ENCODE measurements at places on chromosomes 1 and 21. TPM values are rescaled to one million over a fixed set of nuclear protein-coding genes. Genes with fewer than 3 reads are reported as not detected.

GRCh38 chr21:46124083-46124925 lies 26.4 kb downstream of the COL6A2 start:
- no peak overlapping the region for H3K4me3 ChIP-seq
- no peak for DNase-seq
- H3K27me3 ChIP-seq, result no peaks in the 10 kb centered on the region
- no peaks in the 10 kb centered on the region for H3K4me1 ChIP-seq

GRCh38 chr1:156571261-156571852 lies 1.0 kb downstream of the IQGAP3 start:
- peak; percentile 84 for DNase-seq
- 0 out of 2 replicates have a peak, but pooled peaks cover 11% of the 10 kb centered on the region for H3K36me3 ChIP-seq

DNA sequence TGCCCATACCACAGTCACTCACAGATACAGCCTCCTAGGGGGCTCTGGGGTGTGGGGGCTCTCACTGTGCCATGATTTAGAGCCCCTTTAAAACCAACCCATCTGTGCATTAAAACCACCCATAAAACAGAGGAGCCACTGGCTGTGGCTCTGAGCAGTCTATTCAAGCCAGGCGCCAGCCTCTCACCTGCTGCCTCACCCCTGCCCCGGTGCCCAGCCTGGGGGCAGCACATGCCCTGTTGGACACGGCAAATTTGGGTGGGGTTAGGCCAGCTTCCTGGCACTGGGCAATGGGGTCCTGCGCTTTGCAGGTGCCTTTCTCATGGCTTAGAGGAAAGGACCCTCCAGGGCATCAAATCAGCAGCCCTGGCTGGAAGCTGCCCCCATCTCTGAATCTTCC lies 73.1 kb downstream of the CASZ1 start:
- no peak overlapping the region for H3K27ac ChIP-seq
- no peaks in the 10 kb centered on the region for H3K36me3 ChIP-seq
- H3K27me3 ChIP-seq, result no peaks in the 10 kb centered on the region

GRCh38 chr1:93002781-93003180 lies 41.5 kb upstream of the DIPK1A start:
- H3K36me3 ChIP-seq, result no peaks in the 10 kb centered on the region
- no peak for DNase-seq
- no peak overlapping the region for H3K4me3 ChIP-seq

DNA sequence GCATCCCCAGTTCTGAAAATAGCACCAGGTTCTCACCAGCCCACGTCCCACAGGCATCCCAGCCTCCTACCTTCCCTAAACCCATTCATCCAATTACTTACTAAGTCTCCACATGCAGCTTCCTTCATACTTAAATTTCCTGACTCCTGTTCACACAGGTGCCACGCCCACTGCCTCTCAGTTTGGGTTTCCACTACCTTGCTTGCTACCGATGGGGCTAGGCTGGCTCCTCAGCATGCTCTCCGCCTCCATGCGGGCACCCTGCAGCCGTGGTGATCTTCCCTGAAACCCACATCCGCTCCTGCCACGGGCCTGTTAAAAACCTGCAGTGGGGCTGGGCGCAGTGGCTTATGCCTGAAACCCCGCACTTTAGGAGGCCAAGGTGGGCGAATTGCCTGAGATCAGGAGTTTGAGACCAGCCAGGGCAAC lies 70.4 kb upstream of the ANGPTL1 start:
- no peaks in the 10 kb centered on the region for H3K36me3 ChIP-seq
- H3K27me3 ChIP-seq, result no peaks in the 10 kb centered on the region
- H3K27ac ChIP-seq, result no peak overlapping the region
- no peak overlapping the region for H3K4me3 ChIP-seq
- no peak for DNase-seq

DNA sequence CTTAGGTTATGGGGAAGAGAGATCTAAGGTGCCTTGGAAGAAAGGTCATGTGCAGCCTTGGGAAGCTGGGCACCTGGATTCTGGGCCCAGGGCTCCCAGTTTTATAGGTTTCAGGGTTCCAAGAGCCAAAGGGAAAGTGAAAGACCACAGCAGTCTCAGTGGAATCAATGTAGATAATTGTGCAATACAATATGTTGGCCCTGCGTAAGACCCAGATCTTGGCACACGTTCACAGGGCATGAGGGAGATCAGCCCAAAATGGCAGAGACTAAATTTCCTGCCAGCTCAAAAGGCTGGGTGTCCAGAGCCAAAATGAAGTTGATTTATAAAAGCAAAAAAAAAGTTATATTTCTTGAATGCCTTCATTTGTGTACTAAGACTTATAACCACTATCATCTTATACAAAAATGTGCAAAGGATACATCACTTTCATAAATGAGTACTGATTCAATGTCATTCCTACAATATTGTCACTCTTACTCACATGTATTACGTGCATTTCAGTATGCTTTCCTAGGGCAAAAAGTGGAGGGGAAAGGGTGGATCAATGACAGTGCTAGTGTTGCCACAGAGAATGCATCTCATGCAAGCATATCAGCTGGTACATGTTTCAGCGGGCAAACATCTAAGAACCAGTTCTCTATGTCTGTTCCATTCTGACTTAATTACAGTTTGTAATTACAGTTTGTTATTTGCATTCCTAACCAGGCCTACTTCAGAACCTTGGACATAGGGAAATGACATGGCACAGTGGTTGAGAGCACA lies 22.5 kb upstream of the NPL start:
- no peak for DNase-seq
- no peak overlapping the region for H3K27ac ChIP-seq
- H3K4me1 ChIP-seq, result no peaks in the 10 kb centered on the region

- no peak for DNase-seq
- H3K4me1 ChIP-seq, result no peaks in the 10 kb centered on the region
- no peak overlapping the region for H3K27ac ChIP-seq
- no peaks in the 10 kb centered on the region for H3K27me3 ChIP-seq
- H3K4me3 ChIP-seq, result no peak overlapping the region
These were observed 76.6 kb downstream of the GPR88 start for GRCh38 chr1:100614570-100614969.

GRCh38 chr1:203204756-203205155 lies 18.3 kb upstream of the CHI3L1 start:
- H3K36me3 ChIP-seq, result no peaks in the 10 kb centered on the region
- no peak for DNase-seq
- H3K4me1 ChIP-seq, result 0 out of 2 replicates have a peak, but pooled peaks cover 3% of the 10 kb centered on the region
- H3K4me3 ChIP-seq, result no peak overlapping the region
- no peaks in the 10 kb centered on the region for H3K27me3 ChIP-seq
- no peak overlapping the region for H3K27ac ChIP-seq

- no peaks in the 10 kb centered on the region for H3K4me1 ChIP-seq
- H3K27ac ChIP-seq, result no peak overlapping the region
- no peak for DNase-seq
- H3K36me3 ChIP-seq, result no peaks in the 10 kb centered on the region
- no peaks in the 10 kb centered on the region for H3K27me3 ChIP-seq
These were observed 16.5 kb downstream of the TLCD4 start for GRCh38 chr1:95133687-95134086.

DNA sequence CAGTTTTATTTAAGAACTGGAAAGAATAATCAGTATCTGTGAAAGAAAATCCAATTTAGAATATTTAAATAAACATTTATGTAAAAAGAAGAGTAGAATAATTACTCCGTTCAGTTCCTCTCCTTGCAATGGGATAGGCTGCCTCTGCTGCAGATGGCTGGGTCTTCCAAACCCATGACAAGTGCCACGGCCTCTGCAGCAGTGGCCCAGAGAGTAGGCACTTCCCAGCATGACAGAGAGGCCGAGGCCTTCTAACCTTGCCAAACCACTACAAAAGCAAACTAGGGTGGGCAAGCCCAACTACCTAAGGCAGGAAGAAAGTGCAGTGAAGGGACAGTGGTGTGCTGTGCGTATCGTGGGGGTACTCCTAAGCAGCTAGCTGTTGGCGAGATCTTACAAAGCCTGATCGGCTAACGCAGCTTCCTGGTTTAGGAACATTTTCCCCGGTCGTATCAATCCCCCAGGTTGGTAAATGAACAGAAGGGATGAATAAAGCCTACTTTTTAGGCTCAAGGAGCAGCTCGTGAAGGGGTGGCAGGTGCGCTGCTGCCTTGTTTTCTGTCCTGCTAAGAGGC lies 14.5 kb downstream of the ICMT start:
- no peaks in the 10 kb centered on the region for H3K36me3 ChIP-seq
- no peak for DNase-seq
- H3K27ac ChIP-seq, result peak overlapping the region; percentile 98
- no peaks in the 10 kb centered on the region for H3K27me3 ChIP-seq
- peaks cover 58% of the 10 kb centered on the region for H3K4me1 ChIP-seq
- no peak overlapping the region for H3K4me3 ChIP-seq

- H3K4me1 ChIP-seq, result no peaks in the 10 kb centered on the region
- H3K27me3 ChIP-seq, result peaks cover 59% of the 10 kb centered on the region
- H3K36me3 ChIP-seq, result no peaks in the 10 kb centered on the region
- H3K27ac ChIP-seq, result no peak overlapping the region
- H3K4me3 ChIP-seq, result no peak overlapping the region
These were observed 15.2 kb downstream of the LRRC38 start for GRCh38 chr1:13498553-13498952.

DNA sequence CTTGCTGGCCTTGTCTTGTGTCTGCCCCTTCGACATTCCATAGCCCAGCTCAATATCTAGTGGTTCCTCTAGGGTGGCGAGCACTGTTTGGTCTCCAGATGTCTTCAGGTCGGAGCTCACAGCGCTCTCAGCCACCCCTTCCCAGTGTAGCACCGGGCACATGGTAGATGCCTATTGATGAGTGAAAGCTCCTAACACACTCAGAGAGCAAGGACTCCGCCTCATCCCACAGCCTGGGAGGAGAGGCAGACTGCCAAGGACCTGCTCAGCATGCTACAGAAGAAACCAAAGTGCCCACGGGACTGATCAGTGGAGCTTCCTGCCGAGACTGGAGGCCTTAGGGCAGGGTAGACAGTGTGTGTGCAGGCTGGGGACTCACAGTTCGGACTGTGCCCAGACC lies 10.9 kb downstream of the PCSK9 start:
- no peak overlapping the region for H3K4me3 ChIP-seq
- H3K4me1 ChIP-seq, result no peaks in the 10 kb centered on the region
- no peak overlapping the region for H3K27ac ChIP-seq
- H3K27me3 ChIP-seq, result no peaks in the 10 kb centered on the region

- no peak overlapping the region for H3K27ac ChIP-seq
- no peak overlapping the region for H3K4me3 ChIP-seq
- no peaks in the 10 kb centered on the region for H3K4me1 ChIP-seq
- peaks cover 89% of the 10 kb centered on the region for H3K27me3 ChIP-seq
- no peak for DNase-seq
These were observed 33.7 kb downstream of the NFASC start for GRCh38 chr1:204904228-204904810.

DNA sequence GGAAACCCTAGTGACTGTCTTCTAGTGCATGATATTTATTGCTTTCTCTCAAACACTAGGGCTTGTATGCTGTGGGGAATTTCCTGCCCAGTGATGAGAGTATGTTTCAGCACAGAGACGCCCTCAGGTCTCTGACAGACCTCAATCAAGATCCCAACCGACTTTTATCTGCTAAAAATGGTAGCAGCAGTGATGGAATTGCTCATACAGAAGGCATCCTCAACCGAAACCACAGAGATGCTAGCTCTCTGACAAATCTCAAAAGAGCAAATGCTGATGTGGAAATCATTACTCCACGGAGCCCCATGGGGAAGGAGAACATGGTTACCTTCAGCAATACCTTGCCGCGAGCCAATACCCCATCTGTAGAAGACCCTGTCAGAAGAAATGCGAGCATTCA lies 41.3 kb downstream of the PLPPR4 start:
- H3K36me3 ChIP-seq, result no peaks in the 10 kb centered on the region
- no peak overlapping the region for H3K27ac ChIP-seq
- no peak for DNase-seq
- H3K4me3 ChIP-seq, result no peak overlapping the region
- H3K27me3 ChIP-seq, result no peaks in the 10 kb centered on the region

- no peaks in the 10 kb centered on the region for H3K4me1 ChIP-seq
- 0 out of 2 replicates have a peak, but pooled peaks cover 5% of the 10 kb centered on the region for H3K36me3 ChIP-seq
- DNase-seq, result no peak
- H3K27me3 ChIP-seq, result no peaks in the 10 kb centered on the region
- no peak overlapping the region for H3K4me3 ChIP-seq
- no peak overlapping the region for H3K27ac ChIP-seq
These were observed 40.5 kb downstream of the URB2 start for GRCh38 chr1:229666585-229666984.

DNA sequence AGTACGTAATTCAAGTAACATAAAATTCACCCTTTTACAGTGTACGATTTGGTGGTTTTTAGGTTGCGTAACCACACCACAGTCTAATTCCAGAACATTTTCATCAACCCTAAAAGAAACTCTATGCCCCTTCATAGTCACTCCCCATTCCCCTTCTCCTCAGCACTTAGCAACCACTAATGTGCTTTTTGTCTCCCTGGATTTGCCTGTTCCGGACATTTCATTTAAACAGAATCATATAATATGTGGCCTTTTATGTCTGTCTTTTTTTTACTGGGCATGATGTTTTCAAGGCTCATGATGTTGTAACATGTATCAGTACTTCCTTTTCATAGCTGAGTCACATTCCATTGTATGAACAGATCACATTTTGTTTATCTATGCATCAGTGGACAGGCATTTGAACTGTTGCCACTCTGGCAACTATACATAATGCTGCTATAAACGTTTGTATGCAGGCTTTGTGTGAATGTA lies 20.8 kb downstream of the OBSCN start:
- peaks cover 20% of the 10 kb centered on the region for H3K4me1 ChIP-seq
- peaks cover 8% of the 10 kb centered on the region for H3K36me3 ChIP-seq
- no peaks in the 10 kb centered on the region for H3K27me3 ChIP-seq
- peak overlapping the region; percentile 39 for H3K27ac ChIP-seq
- DNase-seq, result no peak
- no peak overlapping the region for H3K4me3 ChIP-seq

DNA sequence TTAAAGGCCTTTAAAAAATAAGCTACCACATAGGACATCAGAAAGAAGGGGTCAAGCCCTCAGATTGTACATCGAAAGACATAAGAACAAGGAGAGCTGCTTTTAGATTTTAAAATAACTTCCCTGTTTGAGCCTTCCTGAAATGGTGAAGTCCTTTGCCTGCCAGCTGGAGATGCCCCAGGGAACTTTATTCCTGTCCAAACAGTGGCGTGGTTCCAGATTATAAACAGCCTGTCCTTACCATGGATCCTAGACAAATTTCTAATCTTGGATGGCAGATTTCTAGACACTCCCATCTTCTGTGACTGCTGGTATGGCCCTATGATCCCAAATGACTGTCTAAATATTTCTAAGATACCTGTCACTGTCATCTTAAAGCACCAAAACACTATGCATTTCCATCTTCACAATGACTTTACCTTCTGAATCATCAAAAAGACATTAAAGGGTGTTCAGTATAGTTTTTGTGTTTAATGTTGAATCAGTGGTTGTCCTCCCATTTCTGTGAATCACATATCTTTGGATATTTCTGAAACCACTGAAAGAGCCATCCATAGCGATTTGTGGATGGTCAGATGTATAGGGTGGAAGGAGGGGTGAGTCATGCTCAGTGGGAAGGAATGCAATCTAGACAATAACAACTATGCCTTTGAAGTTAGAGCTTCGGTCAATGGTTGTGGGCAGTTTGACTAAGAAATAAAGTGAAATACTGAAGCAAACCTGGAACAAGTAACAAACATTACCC lies 23.2 kb downstream of the ILDR2 start:
- no peaks in the 10 kb centered on the region for H3K27me3 ChIP-seq
- H3K4me1 ChIP-seq, result peaks cover 6% of the 10 kb centered on the region
- H3K27ac ChIP-seq, result no peak overlapping the region

AMY1C gene
- total RNA-seq, result not detected

MASP2 gene
- total RNA-seq, result not detected

LCE1A gene
- not detected for total RNA-seq

TCP10L gene
- not detected for total RNA-seq

YRDC gene
- total RNA-seq, result 13.2 TPM

CACHD1 gene
- total RNA-seq, result 3.8 TPM

Measured in PC-9 (cell line).